ENCODE measurements at places on chromosomes 6 and 20.

DNA sequence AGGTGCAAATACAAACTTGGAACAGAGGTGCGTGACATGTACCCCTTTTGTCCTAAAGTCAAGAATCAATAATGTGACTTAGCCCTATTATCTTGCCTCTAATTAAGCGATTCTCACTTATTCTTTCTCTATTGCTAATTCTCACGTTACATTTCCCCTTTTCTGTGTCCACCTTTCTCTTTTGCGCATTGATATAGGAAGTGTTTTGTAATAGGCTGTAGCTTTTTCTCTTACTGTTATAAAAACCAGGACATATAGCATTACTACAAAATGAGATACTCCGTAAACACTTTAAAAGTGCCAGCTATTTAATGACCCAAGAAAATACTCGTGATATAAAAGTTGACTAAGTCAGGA is 669 bp upstream of the TMEM30A start:
- DNase-seq, result peak; percentile 44

DNA sequence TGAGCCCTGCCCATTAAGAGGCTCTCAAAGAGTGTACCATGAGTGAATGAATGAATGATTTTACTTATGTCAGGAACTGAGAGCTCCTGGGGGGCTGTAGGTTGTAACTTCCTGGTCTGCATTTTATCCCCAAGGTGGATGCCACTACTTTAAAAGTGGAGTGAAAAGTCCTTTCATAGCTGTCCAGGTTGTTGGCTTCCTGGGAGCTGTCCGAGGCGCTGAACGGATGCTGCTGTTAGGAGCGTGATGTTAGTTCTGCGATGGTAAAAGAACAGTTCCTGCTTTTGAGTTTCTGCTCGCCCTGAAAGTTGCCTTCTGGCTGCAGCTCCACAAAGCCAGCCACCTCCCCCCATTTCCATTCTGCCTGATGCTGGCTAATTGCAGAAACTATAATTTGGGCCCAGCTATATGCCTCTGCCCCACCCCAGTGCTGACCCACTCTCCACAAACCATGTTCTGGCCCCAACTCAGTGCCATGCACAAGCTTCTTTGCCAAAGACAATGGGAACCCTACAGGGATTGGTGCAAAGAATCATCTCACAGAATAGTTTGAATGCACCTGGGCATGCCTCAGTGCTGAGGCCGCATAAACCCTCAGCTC is 330.9 kb upstream of the CDH4 start:
- no peak for DNase-seq

DNA sequence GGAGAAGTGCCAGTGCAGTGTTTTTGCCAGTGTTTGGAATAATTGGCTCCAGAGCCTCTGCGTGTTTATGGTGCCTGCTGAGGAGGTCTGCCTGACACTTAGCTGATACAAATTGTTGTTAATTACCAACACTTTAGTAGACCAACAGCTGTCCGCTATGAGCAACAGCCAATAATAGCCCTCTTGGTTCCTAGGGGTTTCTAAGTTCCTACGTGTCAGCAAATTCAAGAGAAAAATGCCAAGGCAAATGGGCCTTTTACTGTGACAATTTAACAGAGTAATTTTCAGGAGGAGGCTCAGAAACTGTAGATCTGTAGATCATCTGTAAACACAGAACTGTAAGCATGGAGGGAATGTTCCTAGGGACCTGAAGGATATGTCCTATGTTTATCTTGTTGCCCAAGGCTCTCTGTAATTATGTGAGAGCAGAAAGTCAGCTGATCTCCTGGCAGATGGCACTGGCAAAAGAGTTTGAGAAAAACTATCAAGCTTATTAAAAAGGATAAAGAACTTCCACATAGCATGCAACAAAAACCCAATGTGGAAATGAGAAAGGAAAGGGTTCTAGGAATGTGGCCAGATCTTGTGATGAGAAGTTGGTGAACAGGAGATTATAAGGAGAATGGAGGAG is 157.7 kb downstream of the GJA1 start:
- no peak for DNase-seq

- DNase-seq, result no peak
These were observed 14.4 kb upstream of the MAS1L start for GRCh38 chr6:29502181-29502580.

GRCh38 chr6:35173044-35173426 is 31.9 kb upstream of the TCP11 start:
- no peak for DNase-seq

GRCh38 chr20:60202046-60202445 is 243.8 kb downstream of the CDH26 start:
- no peak for DNase-seq

DNA sequence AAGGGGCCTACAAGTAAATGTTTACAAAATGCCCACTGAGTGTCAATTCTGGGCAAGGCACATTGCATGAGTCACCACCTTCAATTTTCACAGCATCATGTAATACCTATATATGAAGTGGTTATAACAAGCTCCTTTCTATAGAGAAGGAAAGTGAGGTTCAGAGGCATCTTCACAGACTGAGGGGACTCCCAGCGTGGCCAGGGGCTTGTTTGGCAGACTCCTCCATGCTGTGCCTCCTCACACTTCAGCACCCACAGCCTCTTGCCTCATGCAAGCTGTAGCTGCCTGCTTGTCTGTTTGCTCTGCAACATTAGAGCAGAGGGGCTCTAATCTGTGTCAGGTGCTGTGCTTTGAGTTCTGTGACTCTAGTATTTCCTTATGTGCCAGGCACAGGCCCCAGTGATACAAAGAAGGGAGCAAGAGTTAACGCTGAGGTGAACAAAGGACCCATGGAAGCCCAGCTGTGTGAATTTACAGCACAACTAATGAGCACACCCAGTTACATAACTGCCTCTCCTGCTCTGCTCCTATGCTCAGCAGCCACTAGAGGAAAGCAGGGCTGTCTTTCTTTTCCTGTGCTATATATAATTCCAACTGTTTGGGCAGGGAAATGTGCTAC is 72.3 kb downstream of the ZHX3 start:
- DNase-seq, result no peak

DNA sequence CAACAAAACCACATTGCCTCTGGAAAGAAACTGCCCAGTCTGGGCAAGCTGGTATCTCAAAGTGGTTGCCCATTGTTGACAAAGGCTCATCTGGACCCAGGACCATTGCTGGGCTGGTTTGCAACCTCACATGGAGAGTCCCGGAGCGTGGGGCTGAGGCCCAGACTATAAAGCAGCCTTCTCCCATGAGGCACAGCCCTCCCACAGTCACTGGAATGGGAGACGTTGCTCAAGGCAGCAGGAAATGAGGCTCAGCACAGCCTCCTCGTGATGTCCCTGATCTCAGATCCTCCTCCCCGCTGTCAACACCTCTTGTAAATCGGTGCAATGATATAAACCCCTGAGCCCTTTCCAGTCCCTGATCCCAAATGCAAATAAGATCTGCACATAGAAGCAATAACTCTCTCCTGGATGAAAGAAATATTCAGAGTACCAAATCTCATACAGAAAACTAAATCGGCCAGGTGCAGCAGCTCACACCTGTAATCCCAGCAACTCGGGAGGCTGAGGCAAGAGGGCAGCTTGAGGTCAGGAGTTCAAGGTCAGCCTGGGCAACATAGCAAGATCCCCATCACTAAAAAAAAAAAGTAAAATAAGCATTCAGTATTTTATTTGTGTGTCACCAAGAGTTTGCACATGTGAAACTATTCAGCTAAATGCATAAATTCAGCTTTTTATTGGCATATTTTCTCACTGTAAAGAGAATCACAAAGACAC is 103.0 kb upstream of the RREB1 start:
- no peak for DNase-seq

- DNase-seq, result no peak
These were observed 396.8 kb downstream of the QKI start for GRCh38 chr6:163811317-163811716.

GRCh38 chr6:81766482-81767069 is 14.1 kb upstream of the TENT5A start:
- no peak for DNase-seq

DNA sequence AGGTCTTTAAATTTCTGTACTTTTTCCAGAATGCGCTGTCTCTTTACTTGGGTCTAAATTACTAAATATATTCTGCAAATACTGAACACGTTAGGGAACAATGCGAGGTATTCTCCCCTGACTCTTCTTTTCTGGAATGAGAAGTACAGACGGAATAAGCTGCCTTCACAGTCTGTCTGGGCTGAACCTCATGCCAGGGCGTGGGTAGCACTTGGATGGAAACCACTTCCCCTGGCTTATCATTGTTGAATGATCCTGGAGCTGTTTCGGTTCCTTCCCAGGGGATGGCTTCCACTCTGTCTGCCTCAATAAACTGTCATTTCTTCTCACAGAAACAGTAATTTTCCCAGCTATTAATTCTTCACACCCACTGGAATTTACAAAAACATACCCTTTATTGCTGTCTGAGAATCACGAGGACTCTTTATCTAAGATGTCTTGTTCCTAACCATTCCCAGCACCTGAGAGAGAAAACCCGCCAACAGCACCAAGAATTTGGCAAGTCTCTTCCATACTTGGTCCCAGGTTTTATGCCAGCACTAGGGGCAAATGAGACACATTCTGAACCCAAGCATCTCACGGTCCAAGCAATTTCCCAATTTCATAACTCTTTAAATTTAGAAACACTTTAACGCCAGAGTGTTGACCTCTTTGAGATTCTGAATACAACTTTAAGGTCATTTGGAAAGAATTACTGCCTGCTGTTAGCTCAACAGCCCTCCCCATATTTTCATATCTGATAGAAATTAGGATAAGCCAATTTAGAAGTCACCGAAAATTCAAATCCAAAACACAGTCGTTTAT is 43.2 kb upstream of the ADGRF5 start:
- DNase-seq, result no peak

GRCh38 chr6:7974938-7975763 is 64.6 kb upstream of the TXNDC5 start:
- DNase-seq, result no peak

DNA sequence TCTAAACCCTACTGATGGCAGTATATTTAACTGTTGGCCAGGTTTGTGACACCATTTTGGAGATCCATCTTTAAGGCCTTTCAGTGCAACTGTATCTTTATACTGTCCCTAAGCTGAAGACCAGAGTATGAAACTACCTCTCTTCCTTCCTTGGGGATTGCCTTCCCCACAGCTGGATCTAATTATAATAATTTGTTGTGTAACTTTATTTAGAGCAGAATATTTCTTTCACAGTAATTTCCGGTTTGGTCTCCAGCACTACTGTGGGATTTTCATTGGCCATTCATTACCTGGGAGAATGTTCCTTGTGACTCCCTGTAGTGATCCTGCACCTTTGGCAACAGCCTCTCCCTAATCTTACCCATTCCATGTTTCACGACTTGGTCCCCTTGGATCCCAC is 75.2 kb downstream of the AKAP7 start:
- no peak for DNase-seq

GRCh38 chr20:38143238-38143645 is 21.8 kb downstream of the TGM2 start:
- no peak for DNase-seq

DNA sequence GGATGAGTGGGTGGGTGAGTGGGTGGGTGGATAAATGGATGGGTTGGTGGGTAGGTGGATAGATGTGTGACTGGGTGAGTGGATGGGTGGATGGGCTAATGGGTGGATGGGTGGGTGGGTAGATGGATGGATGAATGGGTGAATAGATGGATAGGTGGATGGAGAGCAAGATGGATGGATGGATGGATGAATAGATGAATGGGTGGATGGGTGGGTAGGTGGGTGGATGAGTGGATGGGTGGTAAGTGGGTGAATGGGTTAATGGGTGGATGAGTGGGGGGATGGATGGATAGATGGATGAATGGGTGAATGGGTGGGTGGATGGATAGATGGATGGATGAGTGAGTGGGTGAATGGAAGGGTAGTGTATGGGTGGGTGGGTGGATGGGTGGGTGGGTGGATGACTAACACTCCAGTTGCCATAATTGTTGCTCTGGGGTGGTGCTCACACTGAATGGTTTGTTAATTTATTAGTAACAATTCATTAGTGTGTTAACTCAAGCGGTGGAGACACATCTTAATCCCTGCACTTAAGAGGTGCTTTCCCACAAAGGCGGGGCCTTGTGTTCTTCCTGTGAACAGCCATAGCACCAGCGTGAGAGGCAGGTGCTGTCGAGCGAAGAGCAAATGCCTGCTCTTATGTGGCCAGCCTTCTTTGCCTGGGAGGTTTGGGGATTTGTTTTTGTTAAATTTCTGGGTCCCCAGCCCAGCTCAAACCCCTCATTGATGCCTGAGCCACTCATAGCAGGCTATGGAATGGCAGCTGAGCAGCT is 4.9 kb upstream of the APCDD1L start:
- DNase-seq, result no peak

- DNase-seq, result no peak
These were observed 57.0 kb upstream of the CD93 start for GRCh38 chr20:23143098-23143497.

- no peak for DNase-seq
These were observed 292.7 kb downstream of the ESR1 start for GRCh38 chr6:152100183-152100618.

- no peak for DNase-seq
These were observed 87.0 kb upstream of the B3GAT2 start for GRCh38 chr6:71043902-71044301.

DNA sequence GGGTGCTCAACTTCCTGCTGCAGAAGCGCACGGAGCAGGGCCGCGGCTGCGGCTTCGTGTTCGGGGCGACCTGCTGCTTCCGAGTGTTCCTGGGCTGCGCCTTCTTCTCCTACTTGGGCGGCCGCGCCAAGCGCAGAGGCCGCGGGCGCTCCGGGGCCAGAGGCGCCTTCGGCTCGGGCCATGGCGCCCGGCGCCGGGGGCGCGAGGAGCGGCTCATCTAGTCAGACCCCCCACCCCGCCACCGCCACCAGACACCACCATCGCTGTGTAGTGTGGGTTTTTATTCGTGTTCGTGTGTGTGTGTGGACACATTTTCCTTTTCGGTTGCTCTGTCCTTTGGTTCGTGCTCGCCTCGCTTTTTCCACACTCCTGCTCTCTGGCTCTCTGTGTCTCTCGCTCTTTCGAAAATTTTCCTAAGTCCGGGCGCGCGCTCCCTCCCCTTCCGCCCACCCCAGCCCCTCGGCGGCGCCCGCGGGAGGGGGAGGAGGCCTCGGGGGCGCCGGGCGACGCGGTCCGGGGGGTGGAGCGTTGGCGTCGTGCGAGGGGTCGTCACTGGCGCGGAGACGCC is 38.1 kb downstream of the GNAS start:
- peak; percentile 64 for DNase-seq

DNA sequence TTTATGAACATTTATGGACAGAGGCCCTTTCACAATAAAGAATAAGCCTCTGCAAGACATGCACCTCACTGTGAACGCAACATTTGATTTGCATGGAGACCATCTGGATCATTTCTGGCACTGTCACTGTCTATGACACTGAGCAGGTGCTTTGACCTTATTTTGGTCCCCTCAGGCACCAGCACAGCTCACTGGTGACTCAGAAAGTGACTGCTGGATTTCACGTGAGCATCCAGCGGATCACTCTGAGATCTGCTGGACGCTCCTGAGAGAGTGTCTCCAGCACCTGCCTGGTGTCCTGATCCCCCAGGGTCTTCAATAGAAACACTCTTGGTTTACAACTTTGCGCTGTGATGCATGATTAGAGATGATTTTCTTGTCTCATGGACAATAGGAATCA is 375.7 kb downstream of the TENT5A start:
- no peak for DNase-seq

DNA sequence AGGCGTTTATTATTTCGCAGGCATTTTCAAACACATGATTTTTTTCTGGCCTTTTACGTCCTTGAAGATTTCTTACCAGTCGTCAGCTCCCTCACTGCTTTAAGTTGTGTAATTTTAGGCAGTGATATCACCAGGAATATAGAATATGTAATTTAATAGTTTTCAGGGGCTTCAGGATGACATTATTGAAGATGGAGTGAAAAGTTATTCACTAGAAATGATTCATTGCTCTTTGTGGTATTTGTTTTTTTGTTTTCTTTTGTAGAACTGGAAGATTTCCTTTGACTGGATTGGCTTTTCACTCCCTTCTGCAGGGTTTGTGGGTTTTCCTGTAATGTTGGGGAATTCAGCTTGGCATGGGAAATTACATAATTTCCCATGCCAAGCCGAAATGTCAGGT is 2.0 kb downstream of the LRRC1 start:
- DNase-seq, result no peak
